ENCODE measurements at places on chromosomes 4 and X.
A peak's percentile ranks its signal among the peaks of the same experiment; 100 is the strongest.

DNA sequence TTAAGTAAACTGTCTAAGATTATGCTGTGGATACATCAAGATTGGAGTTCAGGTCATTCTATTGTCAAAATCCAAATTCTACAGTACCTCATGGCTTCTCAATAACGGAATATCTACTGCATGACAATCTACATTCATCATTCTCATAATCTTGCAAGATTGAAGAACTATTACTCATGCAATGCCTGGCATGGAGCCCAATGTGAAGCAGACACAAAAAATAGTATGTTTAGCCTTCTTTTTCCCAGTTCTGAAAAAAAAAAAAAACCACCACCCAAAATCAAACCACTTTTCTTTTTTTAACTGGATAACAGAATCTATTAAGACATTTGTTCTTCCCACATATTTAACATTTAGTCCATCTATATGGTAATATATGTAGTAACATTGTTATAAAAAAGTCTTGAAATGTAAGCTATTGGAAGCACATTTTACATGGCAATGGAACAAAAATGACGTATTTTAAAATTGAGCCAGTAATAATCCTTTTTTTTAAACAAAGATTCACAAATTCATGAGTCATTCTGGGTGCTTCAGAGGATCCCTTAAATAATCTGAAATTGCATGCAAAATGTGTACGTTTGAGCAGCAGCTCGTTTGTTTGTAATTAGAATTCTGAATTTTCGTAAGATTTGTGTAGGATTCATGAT, 232.2 kb upstream of the FMR1 start:
- DNase-seq: no peak

DNA sequence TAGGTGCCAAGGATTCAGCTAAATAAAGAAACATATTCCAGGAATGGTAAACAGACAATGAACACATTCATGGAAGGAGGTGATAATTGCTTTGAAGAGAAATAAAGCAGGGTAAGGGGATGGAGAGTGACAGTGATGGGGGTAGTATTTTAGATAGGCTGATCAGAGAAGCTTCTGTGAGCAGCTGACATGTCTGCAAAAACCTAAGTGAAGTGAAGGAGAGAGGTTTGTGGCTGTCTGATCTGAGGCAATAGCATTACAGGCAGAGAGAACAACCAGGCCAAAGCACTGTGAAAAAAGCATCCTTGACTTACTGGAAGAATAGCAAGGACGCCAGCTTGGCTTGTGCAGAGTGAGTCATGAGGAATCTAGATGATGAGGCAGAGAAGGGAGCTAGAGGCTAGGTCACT, 271.9 kb upstream of the GATB start:
- DNase-seq: no peak

GRCh38 chr4:82790060-82790660, 8.4 kb downstream of the SCD5 start:
- DNase-seq: no peak

GRCh38 chr4:127709456-127709855, 20.7 kb upstream of the SLC25A31 start:
- no peak for DNase-seq

DNA sequence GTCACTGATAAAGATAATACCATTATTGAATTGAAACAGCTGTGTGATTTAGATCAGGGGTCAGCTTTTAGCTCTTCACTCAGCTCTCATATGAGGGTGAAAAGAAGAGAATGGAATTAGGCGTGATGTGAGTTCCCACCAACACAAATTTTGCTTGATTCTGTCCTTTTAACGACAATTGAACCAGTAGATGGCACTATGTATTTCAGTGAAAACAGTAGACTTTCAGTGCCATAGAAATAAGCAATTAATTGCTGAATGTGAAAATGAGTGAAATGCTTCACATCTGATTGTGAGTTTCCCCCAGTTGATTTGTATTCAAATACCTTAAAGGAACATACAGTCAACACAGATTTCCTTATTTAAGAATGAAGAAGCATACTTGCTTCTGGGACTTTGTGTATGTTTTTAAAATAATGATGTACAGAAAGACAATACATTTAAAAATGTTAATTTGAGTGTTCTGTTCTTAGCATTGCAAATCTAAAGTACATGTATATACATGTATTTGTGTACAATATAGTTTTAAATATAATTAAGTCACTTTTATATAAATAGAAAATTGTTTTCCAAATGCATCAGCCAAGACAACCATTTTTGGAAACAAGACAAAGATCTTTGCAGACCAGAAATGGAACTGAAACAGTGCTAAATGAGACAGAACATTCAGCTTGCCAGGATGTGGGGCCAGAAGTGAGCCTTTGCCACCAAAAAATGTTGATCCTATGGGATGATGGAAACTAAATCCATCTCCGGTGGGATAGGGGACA, 178.8 kb downstream of the SNCA start:
- no peak for DNase-seq

- DNase-seq: no peak
Measured at GRCh38 chr4:23972187-23972586, 82.3 kb upstream of the PPARGC1A start.

DNA sequence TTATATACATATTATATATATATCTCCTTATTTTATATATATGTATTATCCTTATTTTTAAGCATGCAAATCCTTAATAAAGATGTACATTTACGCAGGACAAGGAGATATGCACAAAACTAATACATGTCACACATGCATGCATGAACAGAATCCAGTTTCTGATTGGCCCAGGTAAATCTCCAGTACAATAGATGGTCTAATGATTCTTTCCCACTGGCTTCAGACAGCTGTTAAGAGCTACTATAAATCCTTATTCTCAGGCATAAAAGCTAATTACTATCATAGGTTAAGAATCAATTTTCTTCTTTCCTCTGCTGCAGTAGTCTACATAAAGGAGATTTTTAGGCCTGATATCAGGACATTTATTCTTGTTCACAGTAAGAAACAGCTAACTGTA, 689.8 kb downstream of the KCTD8 start:
- no peak for DNase-seq

- DNase-seq: no peak
Measured at GRCh38 chr4:104129243-104129642, 365.5 kb downstream of the CXXC4 start.

DNA sequence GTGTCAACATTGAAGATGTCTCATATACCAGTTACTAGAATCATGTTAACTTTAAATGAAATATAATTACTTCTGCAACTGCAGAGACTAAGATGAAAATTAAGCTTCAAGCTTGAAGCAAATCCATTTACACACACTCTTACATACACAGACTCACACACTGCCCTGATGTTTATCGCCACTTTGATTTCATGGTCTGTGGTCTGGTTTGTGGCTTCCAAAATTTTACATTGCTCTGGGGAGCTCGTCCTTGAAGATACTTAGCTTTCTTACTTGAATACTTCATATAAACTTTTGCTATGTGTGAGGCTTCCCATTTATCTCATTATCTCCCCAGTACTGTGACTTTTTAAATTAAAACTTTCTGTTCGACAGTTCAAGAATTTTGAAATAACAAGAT, 35.8 kb downstream of the ARHGEF38 start:
- DNase-seq: no peak

DNA sequence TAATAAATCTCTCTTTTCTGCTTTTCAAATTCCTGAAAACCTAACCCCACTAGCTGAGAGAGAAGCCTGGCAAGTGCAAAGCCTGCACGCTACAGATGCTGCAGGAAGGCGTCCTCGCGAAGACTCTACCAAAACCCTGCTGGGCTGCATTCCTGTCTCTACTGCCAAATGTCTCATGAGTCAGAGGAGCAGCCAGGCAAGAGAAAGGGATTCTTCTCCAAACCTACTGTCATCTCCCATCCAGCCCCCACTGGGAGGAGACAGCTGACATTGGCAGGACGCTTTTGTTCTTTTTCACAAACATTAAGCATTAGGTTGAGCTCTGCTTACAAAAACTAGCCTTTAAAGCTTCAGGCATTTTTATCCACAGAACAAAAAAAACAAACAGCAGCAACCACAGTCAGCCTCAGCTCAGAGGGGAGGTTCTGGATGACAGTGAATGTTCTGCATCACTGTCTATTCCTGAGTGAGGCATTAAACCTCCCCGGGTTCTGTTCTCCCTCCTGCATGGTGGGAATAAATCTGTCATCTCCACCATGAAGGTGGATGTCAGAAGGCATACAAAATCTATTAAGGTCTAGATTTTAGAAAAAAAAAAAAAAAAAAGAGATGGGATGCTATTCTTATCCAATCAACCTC, 18.0 kb downstream of the CRMP1 start:
- no peak for DNase-seq

GRCh38 chrX:31523884-31524536, 452.2 kb upstream of the FTHL17 start:
- DNase-seq: no peak

- DNase-seq: no peak
Measured at GRCh38 chrX:41055740-41056139, 29.5 kb upstream of the USP9X start.

DNA sequence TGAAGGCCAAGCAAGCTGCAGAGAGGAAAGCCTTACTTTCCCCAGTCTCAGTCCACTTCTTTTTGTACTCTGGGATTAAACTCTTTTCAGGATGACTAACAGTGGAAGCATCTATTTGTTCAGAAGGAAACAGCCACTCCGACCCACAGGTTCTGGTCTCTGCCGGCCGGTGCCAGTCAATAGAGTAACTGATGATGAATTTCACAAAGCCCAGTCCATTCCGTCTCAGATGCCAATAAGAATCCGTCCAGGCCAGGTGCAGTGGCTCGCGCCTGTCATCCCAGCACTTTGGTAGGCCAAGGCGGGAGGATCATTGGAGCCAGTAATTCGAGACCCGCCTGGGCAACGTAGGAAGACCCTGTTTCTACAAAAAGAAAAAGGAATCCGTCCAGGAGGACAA, 58.5 kb upstream of the HELT start:
- DNase-seq: no peak

GRCh38 chrX:55754861-55755294, 37.3 kb downstream of the RRAGB start:
- no peak for DNase-seq

GRCh38 chr4:69713593-69713992, 46.8 kb downstream of the SULT1B1 start:
- DNase-seq: no peak

DNA sequence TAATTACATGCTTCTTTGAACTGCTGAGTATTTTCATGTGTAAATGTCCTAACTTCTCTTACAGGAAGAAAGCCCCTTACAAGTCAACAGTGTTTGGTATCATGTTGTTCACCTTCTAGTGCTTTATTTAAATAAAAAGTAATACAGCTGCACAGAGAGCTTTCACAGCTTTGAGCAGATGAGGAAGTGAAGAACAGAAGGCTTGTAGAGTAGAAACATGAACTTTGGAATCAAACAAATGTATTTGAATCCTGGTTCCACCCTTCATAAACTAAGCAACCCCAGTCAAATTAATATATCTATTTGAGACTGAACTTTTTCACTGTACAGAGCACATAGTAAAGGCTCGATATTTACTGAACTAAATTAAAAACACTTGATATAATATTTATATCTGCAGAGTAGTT, 120.5 kb downstream of the CAMK2D start:
- no peak for DNase-seq

DNA sequence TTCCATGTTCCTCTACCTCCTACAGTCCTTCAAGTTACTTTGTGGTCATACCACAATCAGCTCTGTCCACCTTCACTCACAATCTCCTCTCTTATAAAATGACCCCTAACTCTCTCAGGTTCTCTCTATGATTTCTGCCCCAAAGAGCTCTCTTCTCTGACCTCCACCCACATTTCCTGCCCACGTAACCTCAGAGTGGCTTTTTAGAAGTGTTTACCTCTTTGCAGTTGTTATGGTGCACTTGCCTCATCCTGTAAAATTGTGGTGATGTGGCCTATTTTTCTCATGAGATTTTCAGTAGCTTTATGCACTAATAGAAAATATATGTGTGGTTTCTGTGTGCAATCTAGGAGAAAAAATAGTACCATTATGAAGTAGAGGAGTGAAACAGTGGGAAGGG, 215.8 kb downstream of the PACRGL start:
- DNase-seq: no peak

DNA sequence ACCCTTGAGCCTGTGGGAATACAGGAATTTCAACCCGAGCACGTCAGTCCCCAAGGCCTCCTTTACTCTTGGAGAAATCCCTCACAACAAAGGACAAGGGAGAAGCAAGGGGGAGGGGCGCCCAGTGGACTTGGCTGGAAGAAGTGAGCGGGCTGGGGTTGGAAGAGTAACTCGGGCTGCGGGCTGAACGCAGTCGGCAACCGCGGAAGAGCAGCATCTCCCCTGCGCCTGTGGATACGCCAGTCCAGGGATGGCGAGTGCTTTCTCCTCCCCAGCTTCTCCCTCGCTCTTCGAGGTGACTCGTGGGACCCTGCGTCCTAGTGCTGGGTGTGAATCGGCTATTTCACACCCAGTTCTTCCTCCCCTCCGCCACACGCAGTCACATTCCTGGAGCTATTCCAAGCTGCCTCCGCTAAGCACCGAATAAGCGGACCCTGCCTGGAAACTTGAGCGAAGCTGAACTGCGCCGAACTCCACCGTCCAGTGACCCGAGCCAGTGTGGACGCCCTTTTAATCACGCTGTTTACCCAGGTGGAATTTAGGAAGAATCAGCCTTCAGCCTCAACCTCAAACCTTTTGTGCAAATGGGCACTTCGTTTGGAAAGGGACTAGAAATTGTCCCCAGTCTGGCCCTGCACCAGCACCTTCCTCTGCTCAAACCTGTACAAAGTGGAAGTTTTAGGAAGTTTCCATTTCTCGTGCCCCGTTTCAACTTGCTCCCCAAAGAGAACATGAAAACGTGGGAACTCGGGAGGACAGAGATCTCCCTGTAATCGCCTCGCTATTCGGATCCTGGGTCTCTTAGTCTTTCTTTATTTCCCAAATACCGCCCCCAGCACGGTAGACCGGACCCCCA, 64.3 kb upstream of the WDR17 start:
- no peak for DNase-seq

- no peak for DNase-seq
Measured at GRCh38 chr4:23174179-23174578, 481.4 kb downstream of the GBA3 start.

- DNase-seq: no peak
Measured at GRCh38 chrX:110293658-110294057, 24.2 kb downstream of the AMMECR1 start.

GRCh38 chrX:153953342-153953830, 8.9 kb upstream of the RENBP start:
- no peak for DNase-seq

GRCh38 chrX:21963731-21964405, 23.4 kb downstream of the SMS start:
- DNase-seq: peak; percentile 10

DNA sequence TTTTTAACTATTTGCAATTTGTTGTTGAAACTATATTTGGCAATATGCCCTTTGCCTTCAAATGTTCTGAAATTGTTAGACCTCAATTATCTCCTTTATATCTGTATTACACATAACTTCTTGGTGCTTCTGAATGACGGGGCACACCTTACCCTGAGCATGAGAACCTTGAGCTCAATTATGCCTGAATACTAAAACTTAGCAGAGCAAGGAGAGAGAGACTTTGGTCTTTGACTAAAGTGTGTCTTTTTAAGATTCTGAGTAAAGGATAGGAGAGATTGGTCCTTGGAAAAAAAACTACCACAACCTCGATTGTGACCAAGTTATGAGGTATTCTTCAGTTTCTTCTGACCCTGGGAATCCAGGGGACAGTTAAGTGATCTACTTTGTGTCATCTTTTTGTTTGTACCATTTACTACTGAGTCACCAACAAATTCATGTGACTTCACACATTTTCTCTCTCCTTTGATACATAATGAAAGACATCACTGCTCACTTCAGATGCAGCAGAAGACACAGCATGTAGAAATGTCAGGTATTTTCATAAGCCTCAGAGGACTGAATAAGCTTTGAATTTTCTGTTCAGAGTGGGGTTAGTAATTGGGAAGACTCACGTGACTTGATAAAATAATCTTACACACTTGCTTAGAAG, 51.4 kb downstream of the PTTG2 start:
- DNase-seq: no peak
